ENCODE measurements at places on chromosomes 6 and 20. TPM values are rescaled to one million over a fixed set of nuclear protein-coding genes. Genes with fewer than 3 reads are reported as not detected.

- DNase-seq = no peak
These were observed 33.3 kb downstream of the FAM50B start for GRCh38 chr6:3882431-3882830.

GRCh38 chr20:37500311-37500710 lies 20.7 kb upstream of the NNAT start:
- DNase-seq = no peak

GRCh38 chr6:42530751-42531150 lies 33.1 kb upstream of the UBR2 start:
- DNase-seq = no peak

DNA sequence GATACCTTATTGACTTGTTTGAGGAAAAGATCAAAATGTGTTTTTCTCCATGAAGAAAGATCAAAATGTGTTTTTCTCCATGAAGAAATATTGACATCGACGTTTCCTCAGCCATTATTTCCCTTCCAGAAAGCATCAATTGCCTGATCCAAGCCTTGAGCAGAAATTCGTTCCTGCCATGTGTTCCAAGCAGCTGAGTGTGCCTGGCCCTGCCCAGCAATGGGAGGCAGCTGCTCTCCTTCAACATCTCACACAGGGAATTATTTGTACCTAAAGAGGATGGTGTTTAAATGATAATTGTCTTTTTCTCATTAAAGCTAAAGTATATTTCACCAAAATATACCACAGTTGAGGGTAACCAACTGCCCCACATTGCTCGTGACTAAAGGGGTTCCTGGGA lies 7.8 kb upstream of the DUSP22 start:
- DNase-seq = no peak

DNA sequence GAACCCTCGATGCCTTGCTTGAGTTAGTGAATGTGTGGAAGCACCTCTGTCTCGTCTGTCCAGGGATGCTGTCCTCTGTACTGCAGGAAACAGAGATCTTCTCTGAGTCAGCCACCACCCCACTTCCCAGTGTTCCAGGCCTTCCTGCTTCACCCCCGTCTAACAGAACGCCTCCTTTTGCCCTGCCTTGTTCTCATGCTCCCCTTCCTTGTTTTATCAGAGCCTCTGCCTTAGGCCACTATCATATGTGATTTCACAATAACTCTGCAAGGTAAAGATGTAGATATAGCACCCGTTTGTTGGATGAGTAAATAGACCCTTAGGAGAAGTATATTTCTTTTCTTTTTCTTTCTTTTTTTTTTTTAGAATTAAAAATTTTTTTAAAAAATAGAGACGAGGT lies 106.7 kb upstream of the CLDN20 start:
- DNase-seq = no peak

GRCh38 chr6:129875610-129876520 lies 14.8 kb upstream of the TMEM244 start:
- DNase-seq = no peak

GRCh38 chr6:22053391-22053997 lies 243.3 kb downstream of the PRL start:
- no peak for DNase-seq

DNA sequence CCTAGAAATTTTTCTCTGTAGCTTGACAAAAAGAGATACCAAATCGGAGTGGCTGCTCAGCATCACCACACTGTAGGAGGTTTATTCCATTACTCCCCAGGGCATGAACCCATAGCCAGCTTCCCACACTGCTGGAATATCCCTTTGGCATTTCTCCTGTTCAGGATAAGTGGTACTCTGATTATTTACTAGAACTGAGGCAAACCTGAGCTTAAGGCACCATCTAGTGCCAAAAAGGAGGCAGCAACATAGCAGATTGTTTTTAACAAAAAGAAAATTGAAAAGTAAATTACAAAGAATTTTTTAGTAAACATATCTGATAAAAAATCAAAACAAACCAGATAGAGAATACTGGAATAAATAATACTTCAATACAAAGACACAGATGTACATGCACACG lies 181.7 kb downstream of the WDR27 start:
- DNase-seq = no peak

GRCh38 chr6:149918151-149918905 lies 4.6 kb downstream of the RAET1G start:
- no peak for DNase-seq

DNA sequence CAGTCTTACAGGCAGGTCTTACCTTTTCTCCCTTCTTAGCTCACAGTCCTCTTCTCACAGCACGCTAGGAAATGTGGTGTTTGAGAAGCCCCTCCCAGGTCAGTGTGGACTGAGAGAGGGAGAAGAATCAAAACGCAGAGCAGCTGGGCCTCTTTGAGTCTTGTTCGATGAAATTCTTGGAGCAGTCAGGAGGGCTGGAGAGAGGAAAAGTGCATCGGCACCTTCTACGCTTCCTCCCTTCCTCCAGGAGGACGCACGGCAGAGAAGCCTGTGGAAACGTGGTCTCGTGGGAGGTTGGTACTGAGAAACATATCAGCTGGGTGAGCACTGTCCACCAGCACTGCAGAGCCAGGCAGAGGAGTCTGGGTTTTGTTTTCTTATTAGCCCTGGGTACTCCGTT lies 52.7 kb downstream of the TXLNB start:
- no peak for DNase-seq

GRCh38 chr6:33952016-33952415 lies 148.2 kb upstream of the MLN start:
- no peak for DNase-seq

- DNase-seq = no peak
These were observed 19.2 kb downstream of the SNX9 start for GRCh38 chr6:157842212-157842611.

DNA sequence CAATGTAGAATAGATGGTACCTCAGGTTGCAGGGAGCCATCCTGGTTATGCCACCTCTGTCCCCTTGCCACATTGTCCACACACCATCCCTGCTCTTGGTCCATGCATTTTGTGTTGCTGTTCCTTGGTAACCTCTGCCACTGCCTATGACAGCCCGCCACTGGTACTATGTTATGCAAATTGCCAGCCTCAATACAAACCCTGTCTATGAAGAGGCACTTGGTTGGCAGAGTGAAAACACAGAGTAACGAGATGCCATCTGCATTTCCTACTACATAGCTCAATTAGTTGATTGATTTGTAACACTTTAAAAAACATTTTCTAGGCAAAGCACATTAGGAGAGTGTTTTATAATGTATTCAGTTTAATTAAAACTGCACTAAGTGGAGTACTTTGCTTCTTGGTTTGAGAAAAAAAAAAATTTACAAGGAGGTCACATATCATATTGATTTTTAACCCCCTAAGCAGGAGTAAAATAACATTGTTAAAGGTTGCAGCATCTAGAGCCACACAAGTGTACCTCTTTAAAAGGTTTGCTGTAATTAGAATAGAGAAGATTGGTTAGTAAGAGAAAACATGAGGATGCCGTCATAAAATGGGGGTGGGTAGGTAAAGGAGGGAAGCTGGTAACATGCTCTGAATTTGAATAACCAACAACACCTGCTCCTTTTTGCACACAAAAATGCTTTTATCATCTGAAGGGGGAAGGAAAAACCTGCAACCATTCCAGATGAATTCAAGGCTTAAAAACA lies 817.1 kb downstream of the KIF16B start:
- DNase-seq = no peak

DNA sequence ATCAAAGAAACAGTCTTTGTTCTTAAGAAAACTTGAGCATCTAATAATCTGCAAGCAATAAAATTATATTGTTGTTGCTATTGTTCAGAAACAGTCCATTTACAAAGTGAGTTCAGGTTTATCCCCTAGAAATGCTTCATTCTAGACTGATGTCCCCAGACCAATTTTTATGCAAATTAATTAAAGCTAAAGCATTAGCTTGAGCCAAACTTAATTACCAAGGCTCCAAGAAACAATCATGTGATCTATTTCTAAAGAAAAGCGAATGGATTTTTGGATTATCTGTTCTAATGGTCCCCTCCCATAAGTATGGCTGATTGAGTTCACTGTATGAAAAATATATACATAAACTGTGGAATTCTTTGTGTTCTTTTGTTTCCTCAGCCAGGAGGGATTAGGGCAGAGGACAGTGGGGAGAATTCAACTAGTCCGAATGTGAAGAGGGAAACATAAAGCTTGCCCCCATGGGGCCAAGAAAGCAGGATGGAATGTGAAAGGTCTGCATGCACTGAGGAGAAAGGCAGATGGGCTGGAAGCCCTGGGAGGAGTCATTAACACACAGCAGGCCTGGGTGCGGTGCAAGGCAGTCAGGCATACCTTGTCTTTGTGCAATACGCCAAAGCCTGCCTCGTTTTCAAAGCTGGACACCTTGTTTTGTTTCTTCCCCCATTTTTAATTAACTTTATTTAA lies 597.1 kb downstream of the KIF16B start:
- DNase-seq = no peak

GRCh38 chr20:55354720-55355119 lies 650.6 kb downstream of the CBLN4 start:
- DNase-seq = no peak

DNA sequence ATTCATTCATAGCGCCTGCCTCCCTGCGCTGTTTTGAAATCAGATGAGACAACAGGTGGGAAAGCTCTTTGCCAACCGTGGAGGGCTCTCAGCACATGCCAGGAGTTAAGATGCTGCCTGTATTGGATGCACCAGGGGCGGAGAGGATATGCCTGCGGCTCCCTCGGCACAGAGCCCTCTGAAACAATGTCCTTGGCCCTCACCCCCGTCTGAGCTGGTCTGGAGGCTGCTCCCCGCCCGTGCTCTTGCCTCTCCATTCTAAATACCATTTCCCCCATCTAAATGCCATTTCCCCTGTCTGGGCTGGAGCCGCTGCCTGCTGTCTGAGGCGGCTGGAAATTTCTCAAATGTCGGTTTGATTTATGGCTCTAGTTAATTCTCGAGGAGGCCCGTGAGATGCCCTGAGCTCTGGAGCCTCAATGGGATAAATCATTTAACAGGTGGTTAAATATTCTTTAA lies 50.8 kb upstream of the MLN start:
- no peak for DNase-seq

GRCh38 chr6:130929036-130929678 lies 102.0 kb downstream of the SMLR1 start:
- DNase-seq = no peak

GRCh38 chr6:475314-475713 lies 83.8 kb downstream of the IRF4 start:
- DNase-seq = no peak

- DNase-seq = peak; percentile 88
These were observed at the start of gene ANKRD6 for GRCh38 chr6:89432875-89433251. Gene ANKRD6, plus strand, starts transcription at chr6:89433152. Its CDS starts 133,825 bp downstream, at chr6:89566977.

SRSF12 gene
- total RNA-seq = not detected

SYNE1 gene
- 180 TPM for total RNA-seq

MAPK13 gene
- total RNA-seq = 27.7 TPM

CFAP61 gene
- not detected for total RNA-seq

COL19A1 gene
- 1.3 TPM for total RNA-seq
